ENCODE measurements at places on chromosomes 3 and 15.
A peak's percentile ranks its signal among the peaks of the same experiment; 100 is the strongest.

GRCh38 chr3:173770011-173770410, 372.5 kb downstream of the NLGN1 start:
- no peak for DNase-seq

- no peak for DNase-seq
These were observed 53.0 kb downstream of the THSD4 start for GRCh38 chr15:71168166-71168834.

GRCh38 chr3:68893600-68894239, 38.6 kb downstream of the TAFA4 start:
- no peak for DNase-seq

DNA sequence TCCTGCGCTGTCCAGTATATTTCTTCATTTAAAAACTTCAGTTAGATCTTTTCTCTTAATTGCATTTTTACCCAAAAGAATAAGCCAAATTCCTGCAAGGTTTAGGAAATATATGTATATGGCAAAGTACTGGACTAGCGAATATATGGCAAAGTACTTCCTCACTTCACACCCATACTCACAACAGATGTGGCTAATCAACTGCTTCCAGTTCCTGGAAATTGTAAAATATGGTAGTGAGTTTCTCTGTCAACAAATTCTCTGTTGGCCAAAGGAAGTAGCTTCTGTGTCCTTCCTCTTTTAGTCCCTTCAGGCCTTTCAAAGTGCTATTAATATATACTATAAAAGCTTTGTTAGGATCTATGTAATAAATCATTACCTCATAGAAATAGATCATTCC, 22.0 kb downstream of the GPR15 start:
- no peak for DNase-seq

DNA sequence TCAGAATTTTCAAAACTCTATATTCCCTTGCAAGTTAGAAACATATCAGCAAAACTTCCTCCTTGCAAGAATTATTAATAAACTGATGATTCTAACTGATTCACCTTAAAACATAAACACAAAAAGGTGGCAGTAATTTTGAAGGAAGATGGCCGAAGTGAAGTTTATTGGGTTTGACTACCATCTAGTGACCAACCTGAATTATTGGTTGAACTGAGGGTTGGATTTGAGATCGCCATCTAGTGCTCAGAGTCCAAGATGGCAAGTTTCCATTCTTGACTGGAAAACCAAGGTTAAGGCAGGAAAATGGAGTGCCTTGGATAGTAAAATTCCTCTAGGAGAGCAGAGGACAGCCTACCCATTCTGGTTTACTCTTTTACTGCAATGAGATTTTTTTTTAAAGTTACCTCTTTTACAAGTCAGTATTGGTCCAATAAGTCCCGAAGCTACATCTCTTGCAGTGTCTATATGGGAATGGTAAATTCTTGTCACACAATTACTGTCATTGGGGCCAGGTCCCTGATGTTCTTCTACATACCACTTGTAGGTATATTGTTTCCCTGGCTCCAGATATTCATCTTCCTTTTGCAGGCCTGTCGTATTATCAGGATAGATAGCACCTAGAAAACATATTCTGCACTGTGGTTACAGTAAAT, 51.6 kb upstream of the CP start:
- DNase-seq = peak; percentile 31

DNA sequence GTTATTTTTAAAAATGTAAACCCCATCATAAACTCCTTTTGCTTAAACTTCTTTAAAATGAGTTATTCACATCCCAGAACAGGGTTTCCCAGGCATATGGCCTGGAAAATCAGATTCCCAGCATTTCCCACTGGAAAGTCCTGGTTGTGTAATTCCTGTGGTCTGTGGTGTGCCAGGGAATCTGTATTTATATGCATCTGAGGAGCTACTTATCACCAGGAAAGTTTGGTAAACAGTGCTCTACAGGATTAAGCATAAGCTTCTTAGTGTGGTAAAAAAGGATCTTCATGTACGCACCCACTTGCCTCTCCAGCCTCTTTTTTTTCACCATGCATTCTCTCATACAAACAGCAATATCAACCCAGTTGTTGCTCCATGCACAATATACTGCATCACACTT, 28.2 kb downstream of the MEIS2 start:
- no peak for DNase-seq

DNA sequence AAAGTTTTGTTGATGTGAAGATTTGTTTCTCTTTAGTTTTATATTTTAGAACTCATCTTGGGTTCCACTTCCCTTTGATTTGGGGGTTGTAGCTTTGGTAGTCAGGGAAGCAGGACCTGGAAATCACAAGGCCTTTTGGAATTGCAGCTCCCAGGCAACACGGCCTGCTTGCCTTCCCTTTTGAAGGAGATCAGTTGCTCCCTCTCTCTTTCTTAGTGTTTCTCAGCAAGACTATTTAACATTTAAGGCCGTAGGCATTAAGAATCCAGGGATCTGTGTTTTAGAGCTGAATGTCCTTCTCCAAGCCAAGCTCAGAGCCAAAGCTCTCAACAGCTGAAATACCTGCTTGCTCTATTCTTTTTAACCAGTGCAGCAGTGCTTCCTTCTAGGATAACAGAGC, 310.3 kb downstream of the PTPRG start:
- no peak for DNase-seq

- no peak for DNase-seq
These were observed 57.1 kb downstream of the SLC7A14 start for GRCh38 chr3:170528726-170529125.

DNA sequence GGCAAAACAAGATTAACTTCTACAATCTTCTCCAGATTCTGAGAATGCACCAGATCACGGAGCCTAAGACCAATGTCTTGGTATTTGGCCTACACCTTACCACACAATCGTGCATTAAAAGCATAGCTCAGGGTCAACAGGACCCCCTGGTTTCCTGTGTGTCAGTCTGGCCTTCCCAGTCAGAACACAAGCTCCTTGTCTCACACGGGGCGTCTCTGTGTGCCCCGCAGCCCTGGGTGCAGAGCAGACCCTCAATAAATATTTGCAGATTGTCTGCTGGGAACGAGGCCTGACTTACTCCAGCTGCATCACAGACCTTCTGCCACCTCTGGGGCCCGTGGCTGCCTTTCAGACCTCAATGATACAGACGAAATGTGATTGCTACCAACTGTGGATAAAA, 82.5 kb upstream of the CTNNB1 start:
- no peak for DNase-seq

GRCh38 chr3:194121891-194122631, 13.9 kb upstream of the HES1 start:
- DNase-seq = no peak

DNA sequence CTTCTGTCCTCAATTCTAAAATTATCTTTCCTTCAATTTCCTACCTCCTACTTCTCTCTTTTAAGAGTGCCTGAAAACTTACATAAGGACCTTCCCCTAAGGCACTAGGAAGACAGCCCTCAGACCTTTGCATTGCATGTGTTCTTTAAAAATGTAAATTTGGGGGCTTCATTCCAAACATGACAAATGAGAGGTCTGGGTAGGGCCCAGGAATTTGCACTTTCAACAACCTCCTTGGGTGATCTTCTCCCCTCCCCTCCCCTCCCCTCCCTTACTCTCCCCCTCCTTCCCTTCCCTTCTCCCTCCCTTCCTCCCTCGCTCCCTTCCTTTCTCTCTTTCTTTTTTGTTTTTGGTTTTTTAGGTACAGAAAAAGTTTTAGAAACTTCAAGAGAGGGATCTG, 18.7 kb downstream of the USF3 start:
- DNase-seq = no peak

DNA sequence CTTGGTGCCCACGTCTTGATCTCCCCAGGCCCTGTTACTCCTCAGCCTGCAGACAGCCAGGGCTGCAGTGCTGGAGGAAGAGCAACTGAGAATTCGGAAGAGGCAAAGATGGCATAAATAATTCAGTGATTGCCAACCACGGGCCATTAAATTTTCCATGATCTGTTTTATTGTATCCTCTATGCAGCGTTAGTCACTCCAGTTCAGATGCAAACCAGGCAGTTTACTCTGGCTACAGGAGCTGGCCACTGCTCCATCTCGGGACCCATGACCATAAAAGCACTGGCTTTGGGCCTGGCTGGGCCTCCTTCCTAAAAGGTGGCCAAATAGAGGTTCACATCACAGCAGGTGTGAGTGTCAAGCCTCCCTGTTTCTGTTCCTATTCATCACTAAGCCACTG, 137.6 kb upstream of the TLE3 start:
- no peak for DNase-seq

DNA sequence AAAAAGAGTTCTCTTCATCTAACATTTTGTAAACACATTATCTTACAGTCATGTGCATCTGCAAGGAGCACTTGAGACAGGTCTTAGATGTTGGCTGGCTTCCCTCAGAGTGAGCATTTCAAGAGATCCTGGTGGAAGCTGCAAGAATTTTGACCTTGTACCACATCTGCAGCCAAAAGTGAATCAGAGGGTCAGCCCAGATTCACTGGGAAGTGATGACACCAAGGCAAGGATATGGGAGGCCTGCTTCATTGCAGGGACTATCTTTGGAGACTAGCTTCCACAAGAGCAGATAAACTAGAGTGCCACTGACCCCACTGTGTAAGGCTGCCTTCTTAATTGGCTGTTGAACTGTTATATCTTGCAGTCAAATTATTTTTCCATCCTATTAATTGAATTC, 21.3 kb upstream of the GADL1 start:
- no peak for DNase-seq

- no peak for DNase-seq
These were observed 3.2 kb upstream of the GPR171 start for GRCh38 chr3:151206201-151206600.

GRCh38 chr3:49553324-49553691, 969 bp upstream of the BSN start:
- DNase-seq = no peak

DNA sequence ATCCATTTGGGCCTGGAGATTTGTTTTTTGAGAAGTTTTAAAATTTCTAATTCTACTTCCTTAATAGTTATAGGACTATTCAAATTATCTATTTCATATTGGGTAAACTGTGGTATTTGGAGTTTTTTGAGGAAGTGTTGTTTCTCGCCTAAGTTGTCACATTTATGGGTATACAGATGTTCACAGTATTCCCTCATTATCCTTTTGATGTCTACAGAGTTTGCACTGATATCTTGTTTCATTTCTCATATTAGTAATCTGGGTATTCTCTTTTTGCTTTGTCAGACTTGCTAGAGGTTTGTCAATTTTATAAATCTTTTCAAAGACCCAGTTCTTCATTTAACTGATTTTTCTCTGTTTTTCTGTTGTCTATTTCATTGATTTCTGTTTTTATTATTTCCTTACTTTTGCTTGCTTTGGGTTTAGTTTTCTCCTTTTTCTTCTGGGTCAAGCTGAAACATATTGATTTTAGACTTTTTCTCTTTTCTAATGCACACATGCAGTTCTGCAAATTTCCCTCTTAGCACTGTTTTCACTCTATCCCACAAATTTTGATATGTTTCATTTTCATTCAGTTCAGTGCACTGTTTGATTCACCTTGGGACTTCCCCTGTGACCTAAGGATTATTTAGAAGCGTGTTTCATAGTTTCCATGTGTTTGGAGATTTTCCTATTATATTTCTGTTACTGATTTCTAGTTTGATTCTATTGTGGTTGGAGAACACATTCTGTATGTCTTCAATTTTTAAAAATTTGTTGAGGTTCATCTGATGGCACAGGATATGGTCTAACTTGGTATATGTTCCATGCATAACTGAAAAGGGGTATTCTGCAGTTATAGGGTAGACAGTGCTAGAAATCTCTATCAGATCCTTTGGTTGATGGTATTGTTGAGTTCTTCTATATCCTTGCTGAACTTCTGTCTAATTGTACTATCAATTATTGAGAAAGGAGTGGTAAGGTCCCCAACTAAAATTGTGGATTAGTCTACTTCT, 79.6 kb downstream of the SUMF1 start:
- no peak for DNase-seq

DNA sequence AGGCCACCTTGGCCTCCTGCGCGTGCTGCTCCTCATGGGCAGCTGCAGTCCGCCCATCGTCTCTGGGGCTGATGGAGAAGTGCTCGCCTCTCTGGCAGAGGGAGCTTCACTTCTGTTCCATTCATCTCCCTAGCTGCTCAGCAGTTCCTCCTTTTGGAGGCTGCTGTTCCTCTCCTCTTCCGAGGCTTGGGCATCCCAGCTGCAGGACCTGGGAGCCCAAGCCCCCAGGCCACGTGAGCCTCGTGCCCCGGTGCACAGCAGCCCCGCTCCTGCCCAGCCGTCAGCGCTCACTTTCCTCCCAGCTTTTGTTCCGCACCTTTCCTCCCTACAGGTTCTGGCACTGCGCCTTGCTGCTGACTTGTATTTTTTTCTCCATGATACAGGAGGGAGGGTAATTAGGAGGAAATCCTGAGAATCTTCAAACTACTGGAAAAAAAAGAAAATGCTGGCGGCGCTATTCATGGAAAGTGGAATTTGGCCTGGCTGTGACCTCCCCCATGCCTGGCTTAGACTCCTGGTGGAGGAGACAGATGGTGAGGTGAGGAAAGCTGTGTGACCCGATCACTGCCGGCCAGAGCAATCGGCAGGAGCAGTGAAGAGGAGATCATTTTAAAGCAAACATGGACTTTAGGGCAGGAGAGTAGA, 210.1 kb downstream of the CHST2 start:
- no peak for DNase-seq

DNA sequence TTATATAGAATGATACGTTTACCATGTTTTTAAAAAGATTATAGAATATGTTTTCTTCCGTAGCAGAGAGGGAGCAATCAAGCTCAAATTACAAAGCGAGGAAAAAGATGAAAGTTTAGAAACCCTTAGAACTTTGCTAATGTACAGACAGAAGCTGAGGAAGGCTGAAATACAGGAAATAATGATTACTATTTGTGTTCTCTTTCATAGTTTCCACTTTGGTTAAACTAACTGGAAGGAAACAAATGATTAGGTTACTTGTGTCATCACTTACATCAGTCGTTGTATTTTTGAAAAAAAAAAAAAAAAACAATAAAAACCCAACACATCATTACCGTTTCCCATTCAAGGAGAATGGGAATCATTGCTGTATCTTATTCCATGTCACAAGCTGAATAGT, 337.8 kb upstream of the CBLB start:
- DNase-seq = no peak

DNA sequence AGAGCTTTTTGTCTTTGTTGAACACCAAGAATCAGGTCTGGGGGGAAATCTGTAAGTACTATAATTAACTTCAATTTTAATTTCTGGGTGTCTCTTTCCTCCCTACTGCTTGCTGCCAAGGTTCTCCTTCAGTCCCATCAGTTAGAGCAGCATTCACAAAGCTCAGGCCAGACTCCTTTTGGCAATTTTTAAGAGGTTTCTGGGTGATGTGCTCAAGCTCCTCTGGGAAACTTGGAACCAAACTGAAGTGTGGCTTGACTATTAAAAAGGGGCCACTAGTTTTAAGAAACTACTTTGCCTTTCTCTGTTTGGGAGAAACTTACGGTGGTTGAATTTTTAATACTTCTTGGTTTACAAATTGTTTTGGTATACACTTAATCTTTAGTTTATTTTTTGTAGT, 227.7 kb upstream of the SOX2 start:
- no peak for DNase-seq

- DNase-seq = no peak
These were observed 39.8 kb downstream of the PDE8A start for GRCh38 chr15:85021409-85021808.

- no peak for DNase-seq
These were observed 17.4 kb upstream of the CACNA2D2 start for GRCh38 chr3:50520849-50521248.

- DNase-seq = no peak
These were observed 54.1 kb upstream of the TFRC start for GRCh38 chr3:196135693-196136639.

- DNase-seq = no peak
These were observed 222.8 kb upstream of the IL12A start for GRCh38 chr3:159765860-159766294.

GRCh38 chr15:50190723-50191122, 8.7 kb downstream of the SLC27A2 start:
- DNase-seq = no peak

GRCh38 chr15:66964111-66964738, 101.2 kb upstream of the SMAD3 start:
- DNase-seq = no peak
